ENCODE measurements at places on chromosomes 7 and 10.

GRCh38 chr10:127423218-127423915 lies 125.7 kb upstream of the NPS start:
- no peak for DNase-seq

DNA sequence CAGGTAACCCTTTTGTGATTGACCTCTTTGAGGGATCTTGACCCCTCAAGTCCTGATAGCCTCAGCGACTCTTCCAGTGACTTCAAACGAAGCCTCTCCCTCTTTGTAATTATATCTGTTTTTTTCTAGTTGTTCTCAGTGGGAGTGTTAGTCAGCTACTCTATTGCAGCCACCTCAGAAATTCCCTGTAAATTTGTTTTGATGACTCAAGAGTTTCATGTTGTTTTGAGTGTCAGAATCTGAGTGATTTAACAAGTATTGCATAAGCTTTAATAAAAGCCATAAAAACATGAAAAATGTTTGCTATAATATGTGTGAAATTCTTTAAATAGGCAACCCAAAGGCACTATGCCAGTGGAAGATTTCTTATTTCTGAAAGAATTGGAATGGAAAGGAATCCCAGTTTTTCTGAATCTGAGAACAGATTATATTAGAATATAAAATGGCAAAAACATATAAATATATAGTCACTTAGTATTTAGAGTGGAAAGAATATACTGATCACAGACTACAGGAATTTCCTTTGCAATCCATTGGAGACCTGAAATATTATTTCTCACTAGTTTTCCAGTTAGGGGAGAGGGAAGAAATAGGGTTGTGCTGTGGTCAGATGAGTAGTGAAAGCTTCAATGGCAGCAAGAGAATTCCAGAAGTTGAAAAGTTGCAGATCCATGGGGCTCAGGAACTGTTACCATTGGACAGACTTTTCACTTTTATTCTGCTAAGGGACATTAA lies 94.4 kb upstream of the SEMA3C start:
- no peak for DNase-seq

DNA sequence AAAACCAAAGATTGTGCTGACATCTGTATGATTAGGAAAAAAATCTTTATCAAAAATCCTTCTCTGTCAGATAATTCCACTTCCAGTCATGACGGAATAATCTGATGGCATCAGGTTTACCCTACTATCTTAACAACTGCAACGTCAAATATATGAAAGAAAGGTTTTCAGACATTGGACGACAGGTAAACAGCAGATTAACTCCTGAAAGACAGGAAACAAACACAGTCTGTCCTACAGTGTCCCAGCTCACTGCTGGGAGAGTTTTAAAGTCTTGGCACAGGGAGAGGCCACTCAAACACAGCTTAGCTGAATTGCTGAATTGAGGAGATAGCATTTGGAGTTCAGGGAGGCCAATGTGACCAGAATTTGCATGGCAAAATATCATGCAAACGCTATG lies 186.3 kb upstream of the KCTD7 start:
- no peak for DNase-seq

DNA sequence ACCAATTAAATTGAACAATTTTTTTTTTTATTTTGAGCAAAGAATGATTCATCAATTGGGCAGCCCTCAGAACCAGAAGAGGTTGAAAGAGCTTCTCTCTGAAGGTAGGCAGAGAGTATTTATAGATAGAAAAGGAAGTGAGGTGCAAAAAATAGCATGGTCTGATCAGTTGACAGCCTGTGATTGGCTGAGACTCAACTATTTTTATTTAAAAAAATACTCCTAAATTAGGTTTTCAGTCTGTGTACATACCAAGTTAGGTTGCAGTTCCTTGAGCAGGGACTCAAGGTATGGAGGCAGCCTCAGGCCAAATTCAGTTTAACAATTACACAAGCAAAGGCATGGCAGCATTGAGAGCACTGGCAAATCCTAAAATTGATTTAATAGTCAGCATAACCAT lies 1074.7 kb downstream of the SORCS1 start:
- DNase-seq, result no peak

GRCh38 chr10:36362257-36362656 lies 720.2 kb upstream of the FZD8 start:
- no peak for DNase-seq
